ENCODE measurements at places on chromosomes 6 and 20.
A peak's percentile ranks its signal among the peaks of the same experiment; 100 is the strongest.

GRCh38 chr6:7526755-7527154 lies 14.7 kb upstream of the DSP start:
- no peak for DNase-seq

- DNase-seq: no peak
These were observed 48.2 kb downstream of the RFX6 start for GRCh38 chr6:116925088-116925794.

DNA sequence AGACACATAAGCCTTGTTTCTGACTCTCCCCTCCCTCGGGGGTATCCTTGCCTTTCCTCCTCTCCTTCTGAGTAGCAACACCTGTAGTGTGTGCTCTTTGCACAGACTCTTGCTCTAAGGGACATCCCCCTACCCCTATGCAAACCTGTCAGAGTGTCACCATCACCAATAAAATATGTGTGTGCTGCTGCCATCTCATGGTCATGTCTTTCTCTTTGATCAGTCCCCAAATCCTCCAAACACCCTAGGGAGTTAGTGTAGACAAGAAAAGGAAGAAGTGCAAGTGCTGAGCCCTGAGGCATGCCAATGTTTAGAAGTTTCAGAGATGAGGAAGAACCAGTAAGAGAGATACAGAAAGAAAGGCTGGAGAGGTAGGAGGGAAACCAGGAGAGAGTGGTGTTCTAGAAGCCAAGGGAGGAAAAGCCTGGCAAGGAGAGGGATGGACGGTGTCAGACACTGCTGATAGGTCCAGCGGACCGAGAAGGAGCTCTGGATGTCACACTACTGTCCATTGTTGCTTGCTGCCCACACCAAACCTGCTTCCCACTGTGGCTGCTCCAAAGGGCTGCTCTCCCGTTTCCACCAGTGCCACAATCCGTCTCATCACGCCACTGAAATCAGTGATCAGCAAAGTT lies 16.4 kb downstream of the TRMT6 start:
- DNase-seq: peak; percentile 6

DNA sequence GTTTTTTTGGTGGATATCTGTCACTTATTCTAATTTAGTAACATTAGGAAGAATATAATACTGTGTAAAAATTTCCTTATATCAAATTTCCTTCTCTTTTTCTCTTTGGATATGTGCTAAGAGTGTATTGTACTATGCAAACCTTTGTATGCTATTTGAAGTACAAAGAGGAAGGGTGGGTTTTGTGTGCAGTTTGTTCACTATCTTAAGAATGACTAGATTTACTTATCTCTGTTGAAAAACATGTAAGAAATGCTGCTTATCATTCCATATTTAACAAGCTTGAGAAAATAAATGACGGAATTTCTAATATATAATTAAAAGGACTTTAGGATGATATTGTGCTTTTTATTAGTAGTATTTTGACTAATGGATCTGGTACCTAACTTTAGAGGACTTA lies 13.1 kb downstream of the CD2AP start:
- DNase-seq: no peak

GRCh38 chr6:62640749-62641148 lies 354.7 kb upstream of the KHDRBS2 start:
- no peak for DNase-seq

GRCh38 chr6:167799033-167799821 lies 27.5 kb upstream of the AFDN start:
- no peak for DNase-seq

- no peak for DNase-seq
These were observed 399.6 kb upstream of the SOX4 start for GRCh38 chr6:21193790-21194475.

- no peak for DNase-seq
These were observed 80.2 kb downstream of the EYA2 start for GRCh38 chr20:46974669-46975434.

DNA sequence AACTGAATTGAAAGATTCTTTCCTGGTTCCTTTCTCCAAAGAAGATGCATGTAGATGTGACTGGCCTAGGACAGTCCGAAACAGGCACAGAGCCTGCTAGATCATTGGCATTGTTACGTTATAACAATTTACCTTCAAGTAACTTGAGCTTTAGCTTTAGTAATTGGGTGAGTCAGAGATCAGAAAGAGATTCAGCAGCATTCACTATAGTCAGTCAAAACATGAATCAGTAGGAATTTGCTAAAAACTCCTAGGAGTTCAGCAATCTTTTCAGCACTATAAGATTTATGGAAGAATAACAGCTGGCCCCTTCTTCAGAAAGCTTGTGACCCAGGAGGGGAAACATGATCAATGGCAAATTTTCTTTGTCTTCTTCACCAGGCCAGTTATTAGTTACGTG lies 281.7 kb upstream of the PRDM1 start:
- DNase-seq: peak; percentile 76

- peak; percentile 79 for DNase-seq
These were observed 2.0 kb upstream of the KCNB1 start for GRCh38 chr20:49484180-49485140.

DNA sequence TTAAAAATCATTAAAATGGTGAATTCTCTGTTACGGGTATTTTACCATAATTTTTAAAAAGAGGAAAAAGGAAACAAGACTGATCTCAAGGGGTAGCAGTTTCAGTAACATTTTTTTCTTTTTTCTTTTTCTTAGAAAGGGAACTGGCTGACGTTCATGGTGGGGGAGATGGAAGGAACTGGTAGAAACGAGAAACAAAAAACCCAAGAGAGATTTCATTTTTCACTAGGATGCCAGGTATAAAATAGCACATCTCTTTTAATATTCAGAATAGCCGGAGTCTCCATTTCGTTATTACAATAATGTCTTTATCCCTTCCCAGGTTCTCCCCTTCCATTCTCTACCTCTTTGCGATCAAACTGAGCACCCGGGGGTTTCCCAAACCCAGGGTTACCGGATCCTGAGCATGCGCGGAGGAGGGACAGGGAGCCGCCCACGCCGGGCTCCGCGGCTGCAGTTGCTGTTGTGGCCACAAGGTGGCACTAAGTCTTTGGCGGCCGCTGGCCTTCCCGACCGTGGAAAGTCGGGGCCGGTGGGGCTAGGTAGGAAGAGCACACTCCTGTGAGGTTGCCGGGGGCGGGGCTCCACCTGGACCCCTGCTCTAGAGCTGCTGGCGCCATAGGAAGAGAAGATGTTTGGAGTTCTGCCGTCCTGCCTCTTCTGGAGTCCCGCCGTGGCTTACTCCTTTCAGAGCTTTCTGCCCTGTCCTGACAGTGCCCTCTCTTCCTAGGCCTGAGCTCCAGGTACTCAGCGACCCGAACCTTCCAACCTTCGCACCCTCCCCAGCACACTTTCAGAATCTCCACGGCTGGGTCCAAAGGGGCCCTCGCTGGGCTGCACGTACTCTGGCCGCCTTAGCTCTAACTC lies 146.8 kb downstream of the SH3BGRL2 start:
- peak; percentile 70 for DNase-seq

GRCh38 chr20:3350422-3350821 lies 57.0 kb downstream of the DNAAF9 start:
- no peak for DNase-seq

DNA sequence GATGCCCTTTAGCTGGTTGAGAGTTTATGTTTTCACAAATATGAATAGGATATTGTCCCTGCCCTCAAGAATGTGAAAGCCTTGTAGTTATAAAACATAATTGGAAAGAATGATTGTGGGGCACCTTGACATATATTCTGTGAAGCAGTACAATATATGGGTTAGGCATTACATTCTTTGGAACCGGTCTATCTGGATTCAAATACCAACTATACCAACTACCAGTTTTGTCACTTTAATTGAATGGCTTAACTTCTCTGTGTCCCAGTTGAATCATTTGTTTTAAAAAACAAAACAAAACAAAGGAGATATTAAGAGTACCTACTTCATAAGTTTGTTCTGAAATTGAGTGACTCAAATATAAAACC lies 146.5 kb downstream of the TBC1D32 start:
- DNase-seq: no peak
